ENCODE measurements at places on chromosomes 5 and 9.

DNA sequence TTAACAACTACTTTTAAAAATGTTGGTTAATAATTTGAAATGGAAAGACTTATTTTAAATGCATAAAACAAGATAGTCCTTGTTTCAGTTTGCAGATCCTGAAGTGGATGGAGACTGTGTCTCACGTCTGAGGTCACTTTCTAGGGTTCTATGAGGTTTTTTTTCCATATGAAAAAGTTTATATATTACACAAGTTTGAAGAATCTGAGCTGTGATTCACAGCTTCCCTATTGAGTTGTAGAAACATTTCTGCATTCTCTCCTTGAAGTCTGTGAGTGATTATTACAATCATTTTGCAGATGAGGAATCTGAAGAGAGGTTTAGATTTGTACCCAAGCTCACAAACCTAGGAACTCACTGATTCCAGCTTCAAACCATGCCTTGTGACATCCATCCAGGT lies 442.5 kb upstream of the KLF4 start:
- no peak for DNase-seq

- DNase-seq = no peak
These were observed 16.3 kb downstream of the CLTA start for GRCh38 chr9:36207016-36207415.

GRCh38 chr5:68333649-68334552 lies 118.3 kb downstream of the PIK3R1 start:
- DNase-seq = no peak

DNA sequence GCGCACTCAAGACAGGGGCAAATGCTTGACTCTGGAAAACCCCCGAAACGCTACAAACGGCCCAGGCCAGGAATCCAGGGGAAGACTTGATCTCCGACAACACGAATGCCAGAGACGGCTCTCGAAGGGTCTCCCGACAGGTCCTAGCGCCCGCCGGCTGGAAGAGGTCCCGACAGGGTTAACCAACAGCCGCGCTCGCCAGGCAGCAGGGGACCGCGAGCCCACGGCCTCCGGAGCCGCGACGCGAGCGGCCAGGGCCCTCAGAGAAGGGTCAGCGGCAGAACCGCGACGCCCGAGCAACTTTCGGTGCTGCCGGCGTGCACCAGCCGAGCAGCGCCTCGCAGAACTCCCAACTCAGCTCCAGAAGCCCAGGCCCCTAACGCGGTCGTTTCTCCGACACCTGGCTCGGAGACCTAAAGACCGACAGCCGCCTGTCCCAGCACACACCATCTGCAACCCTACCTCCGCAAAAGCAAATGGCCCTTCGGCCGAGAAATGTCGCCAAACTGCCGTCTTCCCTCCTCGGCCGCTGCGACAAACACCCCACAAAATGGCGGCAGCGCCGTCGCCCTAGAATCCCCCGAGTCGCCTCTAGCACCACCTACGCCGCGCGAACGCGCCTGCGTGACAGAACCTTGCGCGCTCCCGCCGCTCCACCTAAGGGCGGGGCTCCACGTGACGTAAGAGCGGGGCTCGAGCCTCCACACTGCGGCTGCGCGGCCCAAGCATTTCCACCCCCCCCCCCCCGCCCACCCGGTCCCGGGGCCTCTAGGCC lies at the start of gene CLK4:
Gene CLK4 (minus strand): TSS at position 567 of the 775 bp plus-strand sequence. CDS start 3,634 bp downstream, outside the sequence.
- peak; percentile 97 for DNase-seq

- DNase-seq = no peak
These were observed 12.0 kb downstream of the FRMD3 start for GRCh38 chr9:83526211-83526610.

GRCh38 chr5:141994511-141995136 lies 18.2 kb downstream of the GNPDA1 start:
- DNase-seq = no peak

DNA sequence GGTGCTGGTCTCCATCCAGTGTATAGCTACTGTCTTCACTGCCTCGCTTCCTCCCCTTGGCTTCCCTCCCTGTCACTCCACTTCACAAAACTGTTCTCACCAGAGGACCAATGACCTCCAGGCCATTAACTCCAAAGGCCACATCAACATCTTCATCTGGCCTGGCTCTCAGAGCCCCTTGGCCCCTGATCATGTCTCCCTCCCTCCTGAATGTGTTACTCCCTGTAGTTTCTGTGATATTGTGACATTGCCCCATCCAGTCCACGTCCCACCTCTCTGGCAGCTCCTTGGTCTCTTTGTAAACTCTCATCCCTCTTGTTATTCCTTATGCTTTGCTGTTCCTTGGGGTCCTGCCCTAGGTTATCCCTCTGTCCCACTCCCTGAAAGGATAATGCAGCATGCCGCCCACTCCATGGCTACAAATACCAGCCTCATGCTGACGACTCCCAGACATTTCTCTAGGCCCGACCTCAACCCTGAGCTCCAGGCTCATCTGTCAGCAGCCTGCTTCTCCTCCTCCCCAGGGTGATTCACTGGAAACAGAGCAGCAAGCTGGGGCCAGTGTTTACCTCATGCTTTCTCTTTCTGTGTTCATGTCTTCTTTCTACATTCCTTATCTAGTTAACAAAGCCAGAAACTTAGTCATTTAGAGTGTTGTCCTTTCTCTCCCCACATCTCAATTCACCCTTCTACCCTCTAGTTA lies 312.2 kb downstream of the SPOCK1 start:
- no peak for DNase-seq

- no peak for DNase-seq
These were observed 48.6 kb downstream of the ARHGEF28 start for GRCh38 chr5:73674669-73675004.

DNA sequence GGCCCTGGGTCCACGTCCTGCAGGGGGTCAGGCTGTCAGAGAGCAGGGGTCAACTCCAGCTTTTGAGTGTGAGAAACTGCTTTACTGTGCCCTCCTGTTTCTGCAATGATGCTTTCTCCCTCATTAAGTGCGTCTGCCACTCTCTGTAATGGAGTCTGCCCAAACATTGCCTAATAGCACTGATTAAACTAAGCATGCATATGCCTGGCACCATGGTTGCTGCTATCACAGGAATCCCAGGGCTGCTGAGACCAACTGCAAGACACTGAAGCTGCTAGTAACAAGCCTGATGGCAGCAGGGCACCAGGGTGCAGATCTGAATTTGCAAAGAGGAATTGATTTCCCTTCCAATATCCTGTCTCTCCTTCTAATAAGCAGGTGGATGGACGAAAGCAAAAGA lies 125.3 kb downstream of the SLC24A2 start:
- DNase-seq = no peak

DNA sequence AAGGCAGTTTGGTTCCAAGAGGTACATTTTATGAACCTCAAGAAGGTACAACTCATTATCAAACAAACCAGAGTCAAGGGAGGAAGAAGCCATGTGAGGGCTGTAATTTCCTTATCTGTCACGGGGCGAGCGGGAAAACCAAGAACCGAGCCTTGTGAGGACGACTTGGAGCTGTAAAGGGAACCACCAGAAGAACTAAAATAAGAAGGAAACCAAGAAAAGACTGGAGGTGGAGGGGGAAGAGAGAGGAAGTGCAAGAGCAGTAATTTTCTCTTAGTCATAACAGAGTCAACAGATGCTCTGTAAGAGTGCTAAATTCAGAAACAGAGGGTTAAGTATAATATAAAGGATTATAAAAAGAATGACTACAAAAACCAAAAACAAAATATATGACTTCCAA lies 127.1 kb downstream of the DIRAS2 start:
- DNase-seq = no peak

- no peak for DNase-seq
These were observed 87.7 kb downstream of the PTCH1 start for GRCh38 chr9:95429096-95429495.

GRCh38 chr5:154408811-154409210 lies 37.0 kb upstream of the SAP30L start:
- no peak for DNase-seq

GRCh38 chr5:133829786-133830185 lies 138.6 kb downstream of the C5orf15 start:
- DNase-seq = no peak

- no peak for DNase-seq
These were observed 15.3 kb downstream of the NFIB start for GRCh38 chr9:14298601-14299022.

All from stimulated activated CD4-positive, alpha-beta T cell treated with anti-CD3 and anti-CD28 coated beads, Interleukin-15, amount 100 ng/mL, for 1 hour (primary cell).